ENCODE measurements at places on chromosomes 5 and 9. TPM values are rescaled to one million over a fixed set of nuclear protein-coding genes. Genes with fewer than 3 reads are reported as not detected.

GRCh38 chr5:31066655-31067328, 126.7 kb upstream of the CDH6 start:
- peak; percentile 15 for DNase-seq
- H3K27ac ChIP-seq, result no peak overlapping the region
- H3K27me3 ChIP-seq, result no peaks in the 10 kb centered on the region
- H3K36me3 ChIP-seq, result no peaks in the 10 kb centered on the region
- no peak overlapping the region for H3K4me3 ChIP-seq

DNA sequence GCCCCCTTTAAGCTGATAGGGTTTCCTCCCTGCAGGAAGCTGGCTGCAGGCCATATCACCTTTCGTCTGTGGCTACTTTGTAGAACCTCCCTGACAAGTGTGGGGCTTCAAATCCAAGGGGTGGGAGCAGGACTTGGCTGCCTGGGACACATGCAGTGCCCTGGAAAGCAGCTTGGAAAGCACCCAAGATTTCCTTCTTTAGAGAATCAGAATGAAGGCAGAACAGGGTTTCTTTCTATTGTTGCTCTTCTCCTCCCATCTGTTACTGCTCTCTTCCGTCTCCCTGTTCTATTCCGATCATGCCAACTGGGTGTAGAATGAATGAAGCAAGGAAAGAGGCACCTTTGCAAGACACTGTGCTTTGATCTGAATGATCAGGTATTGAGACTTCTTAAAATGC, 282.2 kb downstream of the MED10 start:
- no peak for DNase-seq
- H3K4me3 ChIP-seq, result no peak overlapping the region
- no peaks in the 10 kb centered on the region for H3K27me3 ChIP-seq
- H3K27ac ChIP-seq, result no peak overlapping the region
- no peaks in the 10 kb centered on the region for H3K36me3 ChIP-seq

COL15A1 gene
- total RNA-seq, result 173 TPM

DNA sequence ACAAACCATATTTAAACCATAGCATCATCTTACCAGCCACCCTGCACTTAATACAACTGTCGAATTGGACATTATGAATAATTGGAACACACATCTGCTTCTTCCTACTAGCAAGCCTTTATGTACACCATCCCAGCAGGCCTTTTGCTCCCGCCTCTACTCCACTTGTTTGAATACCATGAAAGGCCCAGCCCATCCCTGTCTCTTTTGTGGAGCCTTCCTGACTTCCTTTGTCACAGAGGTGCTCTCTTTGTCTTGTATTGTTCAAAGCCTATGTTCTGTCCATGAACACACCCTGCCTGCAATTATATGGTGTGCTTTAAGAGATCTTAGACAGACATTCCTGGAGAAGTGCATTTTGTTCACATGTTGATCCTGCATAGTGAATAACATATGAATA, 465.7 kb downstream of the DIRAS2 start:
- H3K27me3 ChIP-seq, result no peaks in the 10 kb centered on the region
- no peak overlapping the region for H3K4me3 ChIP-seq
- no peak for DNase-seq
- H3K36me3 ChIP-seq, result no peaks in the 10 kb centered on the region
- H3K27ac ChIP-seq, result no peak overlapping the region
- no peaks in the 10 kb centered on the region for H3K4me1 ChIP-seq

RUSC2 gene
- total RNA-seq, result 3.8 TPM

DNA sequence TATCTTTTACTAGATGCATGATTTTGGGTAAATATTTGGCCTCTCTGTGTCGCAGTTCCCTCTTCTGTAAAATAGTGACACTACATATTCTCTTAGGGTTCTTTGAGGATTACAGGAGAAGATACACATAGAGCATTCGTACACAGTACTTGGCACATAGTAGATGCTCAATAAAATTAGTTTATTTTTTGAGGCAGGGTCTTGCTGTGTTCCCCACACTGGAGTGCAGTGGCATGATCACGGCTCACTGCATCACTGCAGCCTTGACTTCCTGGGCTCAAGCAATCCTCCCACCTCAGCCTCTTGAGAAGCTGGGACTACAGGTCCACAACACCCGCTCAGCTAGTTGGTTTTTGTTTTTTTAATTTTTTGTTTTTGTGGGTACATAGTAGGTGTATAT, 1.6 kb downstream of the SCAI start:
- H3K4me1 ChIP-seq, result peaks cover 10% of the 10 kb centered on the region
- no peaks in the 10 kb centered on the region for H3K27me3 ChIP-seq
- H3K4me3 ChIP-seq, result no peak overlapping the region
- no peak for DNase-seq
- H3K27ac ChIP-seq, result no peak overlapping the region

DNA sequence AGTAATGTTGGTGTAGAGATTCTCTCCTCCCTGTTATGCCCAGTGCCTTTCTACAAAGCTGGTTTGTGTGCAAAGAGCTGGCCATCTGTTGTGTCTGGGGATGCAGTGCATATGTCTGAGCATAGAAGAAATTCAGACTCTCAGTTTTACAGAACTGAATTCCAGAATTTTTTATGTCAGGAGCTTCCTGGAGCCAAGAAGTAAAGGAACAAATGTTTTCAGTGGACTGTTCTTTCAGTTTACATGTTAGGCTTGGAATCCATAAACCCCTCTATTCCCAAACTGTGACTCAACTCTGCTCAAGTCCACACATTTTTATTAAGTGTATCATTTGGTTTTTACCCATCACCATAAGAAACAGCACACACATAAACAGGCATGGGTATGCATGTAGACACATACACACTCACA, 366.0 kb downstream of the BRINP1 start:
- H3K4me3 ChIP-seq, result no peak overlapping the region
- no peak for DNase-seq
- H3K36me3 ChIP-seq, result no peaks in the 10 kb centered on the region
- no peaks in the 10 kb centered on the region for H3K27me3 ChIP-seq

RANBP17 gene
- 22.3 TPM for total RNA-seq

GRCh38 chr5:66829358-66829674, 233.1 kb downstream of the MAST4 start:
- H3K27ac ChIP-seq, result peak overlapping the region; percentile 23
- H3K36me3 ChIP-seq, result no peaks in the 10 kb centered on the region
- H3K4me3 ChIP-seq, result peak overlapping the region; percentile 47
- peaks cover 17% of the 10 kb centered on the region for H3K4me1 ChIP-seq
- no peak for DNase-seq

- no peak for DNase-seq
- H3K36me3 ChIP-seq, result peaks cover 9% of the 10 kb centered on the region
- H3K27me3 ChIP-seq, result no peaks in the 10 kb centered on the region
- H3K27ac ChIP-seq, result no peak overlapping the region
- peaks cover 93% of the 10 kb centered on the region for H3K4me1 ChIP-seq
Observed at GRCh38 chr9:121183666-121184423, 17.8 kb downstream of the RAB14 start.

DNA sequence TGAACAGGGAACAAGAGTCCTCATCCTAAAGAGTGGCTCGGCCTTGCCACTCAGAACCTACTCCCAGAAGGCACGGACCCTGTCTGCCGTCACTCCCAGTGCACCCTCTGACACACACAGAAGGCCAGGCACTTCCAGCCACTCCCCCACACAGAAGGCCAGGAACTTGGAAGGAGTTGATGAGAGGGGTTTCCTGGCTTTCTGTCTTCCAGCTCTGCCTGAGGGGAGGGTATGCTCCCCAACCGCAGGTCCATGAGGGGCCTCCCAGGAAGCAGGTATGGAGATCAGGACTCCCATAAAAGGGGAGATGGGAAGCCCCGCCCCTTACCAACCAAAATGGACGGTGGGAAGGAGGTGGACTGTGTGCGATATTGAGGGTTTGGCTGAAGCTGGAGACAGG, 247.6 kb upstream of the IRX4 start:
- peaks cover 46% of the 10 kb centered on the region for H3K27me3 ChIP-seq
- no peaks in the 10 kb centered on the region for H3K36me3 ChIP-seq
- no peak overlapping the region for H3K4me3 ChIP-seq
- H3K4me1 ChIP-seq, result no peaks in the 10 kb centered on the region
- no peak overlapping the region for H3K27ac ChIP-seq

UNC5A gene
- 0.72 TPM for total RNA-seq

- no peaks in the 10 kb centered on the region for H3K4me1 ChIP-seq
- no peak overlapping the region for H3K27ac ChIP-seq
- no peak overlapping the region for H3K4me3 ChIP-seq
- H3K27me3 ChIP-seq, result no peaks in the 10 kb centered on the region
- DNase-seq, result no peak
Observed at GRCh38 chr5:127338501-127338900, 47.9 kb downstream of the MEGF10 start.

DNA sequence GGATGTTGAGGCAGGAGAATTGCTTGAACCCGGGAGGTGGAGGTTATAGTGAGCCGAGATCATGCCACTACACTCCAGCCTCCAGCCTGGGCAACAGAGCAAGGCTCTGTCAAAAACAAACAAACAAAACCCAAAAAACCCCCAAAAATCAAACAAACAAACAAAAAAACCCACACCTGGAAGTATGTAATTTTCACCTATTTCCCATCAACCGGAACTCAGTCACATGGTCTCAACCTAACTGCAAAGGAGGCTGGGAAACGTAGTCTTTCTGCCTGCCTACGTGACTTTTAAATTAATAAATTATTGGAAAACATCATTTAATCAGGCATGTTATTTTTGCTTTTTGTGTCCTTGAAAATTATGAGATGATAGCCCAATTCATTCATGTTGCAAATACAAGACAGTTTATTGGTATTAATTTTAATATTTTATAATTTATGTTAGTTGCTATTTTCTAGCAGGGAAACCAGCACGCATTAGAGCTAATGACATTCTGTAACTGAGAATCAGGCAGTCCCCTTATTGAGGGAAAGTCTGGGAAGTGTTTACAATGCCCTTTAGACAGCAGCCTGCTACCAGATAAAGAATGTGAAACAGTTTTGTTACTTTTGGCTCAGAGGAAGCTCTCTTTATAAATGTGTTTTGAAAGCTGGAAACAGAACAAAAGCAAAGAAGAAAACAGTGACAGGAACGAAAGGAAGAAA, 110.3 kb downstream of the NXNL2 start:
- no peaks in the 10 kb centered on the region for H3K36me3 ChIP-seq
- DNase-seq, result no peak
- no peak overlapping the region for H3K4me3 ChIP-seq
- H3K4me1 ChIP-seq, result no peaks in the 10 kb centered on the region
- no peaks in the 10 kb centered on the region for H3K27me3 ChIP-seq

GRCh38 chr9:97473717-97474116, 27.7 kb upstream of the TMOD1 start:
- H3K36me3 ChIP-seq, result peaks cover 48% of the 10 kb centered on the region
- H3K4me3 ChIP-seq, result no peak overlapping the region
- peaks cover 14% of the 10 kb centered on the region for H3K4me1 ChIP-seq
- H3K27ac ChIP-seq, result no peak overlapping the region
- no peaks in the 10 kb centered on the region for H3K27me3 ChIP-seq
- DNase-seq, result no peak

DNA sequence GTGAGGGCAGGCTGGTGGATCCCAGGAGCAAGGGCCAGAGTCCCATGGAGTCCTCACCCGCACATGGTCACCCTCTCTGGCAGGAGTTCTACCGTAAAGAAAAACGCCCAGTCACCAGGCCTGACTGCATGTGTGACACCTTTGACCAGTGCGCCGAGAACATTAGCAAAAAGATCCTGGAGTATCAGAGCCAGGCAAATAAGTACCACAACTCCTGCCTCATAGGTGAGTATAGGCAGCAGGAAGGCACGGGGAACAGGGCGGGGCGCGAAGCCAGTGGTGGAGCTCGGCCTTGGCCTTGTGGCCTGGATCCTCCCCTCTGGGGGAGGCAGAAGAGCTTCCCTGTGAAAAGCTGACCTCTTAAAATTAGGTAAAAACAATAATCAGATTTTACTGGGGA, 45.4 kb upstream of the TDRD7 start:
- no peaks in the 10 kb centered on the region for H3K4me1 ChIP-seq
- peaks cover 80% of the 10 kb centered on the region for H3K36me3 ChIP-seq
- no peak overlapping the region for H3K27ac ChIP-seq
- no peak overlapping the region for H3K4me3 ChIP-seq

GRCh38 chr9:95438561-95439357, 78.0 kb downstream of the PTCH1 start:
- no peak for DNase-seq
- no peak overlapping the region for H3K27ac ChIP-seq
- no peak overlapping the region for H3K4me3 ChIP-seq
- no peaks in the 10 kb centered on the region for H3K4me1 ChIP-seq
- no peaks in the 10 kb centered on the region for H3K36me3 ChIP-seq

GRCh38 chr5:177474846-177475562, 1.6 kb upstream of the DBN1 start:
- H3K27me3 ChIP-seq, result peaks cover 22% of the 10 kb centered on the region
- DNase-seq, result no peak
- H3K4me3 ChIP-seq, result no peak overlapping the region
- H3K4me1 ChIP-seq, result peaks cover 90% of the 10 kb centered on the region

ZNG1A gene
- 59.7 TPM for total RNA-seq

DNA sequence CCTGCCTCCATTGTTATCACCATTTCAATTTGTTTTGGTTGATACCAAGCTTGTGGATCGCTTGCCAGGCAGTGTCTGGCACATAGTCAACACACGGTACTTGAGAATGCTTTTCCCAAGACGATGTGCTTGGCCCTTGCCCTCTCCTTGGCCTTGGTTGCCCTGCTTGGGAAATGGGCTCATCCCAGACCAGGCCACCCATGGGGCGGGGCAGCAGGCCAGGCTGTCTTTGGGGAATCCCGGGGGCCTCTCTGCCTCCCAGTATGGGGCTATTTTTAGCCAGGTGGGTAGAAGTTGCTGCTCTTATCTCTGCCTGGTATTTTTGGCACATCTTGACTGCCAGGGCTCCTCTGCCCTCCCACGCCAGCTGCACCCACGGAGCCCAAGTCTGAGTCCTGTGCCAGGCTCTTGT, 49.9 kb downstream of the LMX1B start:
- no peak overlapping the region for H3K27ac ChIP-seq
- H3K27me3 ChIP-seq, result peaks cover 4% of the 10 kb centered on the region
- peak; percentile 70 for DNase-seq

TMEM174 gene
- total RNA-seq, result not detected

- DNase-seq, result no peak
- H3K4me1 ChIP-seq, result peaks cover 100% of the 10 kb centered on the region
- H3K4me3 ChIP-seq, result no peak overlapping the region
Observed at GRCh38 chr9:95070549-95071021, 246.9 kb downstream of the FANCC start.

DMRTA1 gene
- total RNA-seq, result 6.1 TPM

- H3K36me3 ChIP-seq, result no peaks in the 10 kb centered on the region
- H3K4me1 ChIP-seq, result peaks cover 74% of the 10 kb centered on the region
- H3K27me3 ChIP-seq, result no peaks in the 10 kb centered on the region
- peak overlapping the region; percentile 97 for H3K27ac ChIP-seq
- peak overlapping the region; percentile 95 for H3K4me3 ChIP-seq
Observed at GRCh38 chr5:154758493-154758892, 3.3 kb downstream of the LARP1 start.

CXCL14 gene
- total RNA-seq, result not detected

NUTM2G gene
- total RNA-seq, result not detected

- H3K36me3 ChIP-seq, result no peaks in the 10 kb centered on the region
- H3K27me3 ChIP-seq, result no peaks in the 10 kb centered on the region
- H3K4me1 ChIP-seq, result peaks cover 91% of the 10 kb centered on the region
- no peak overlapping the region for H3K27ac ChIP-seq
- H3K4me3 ChIP-seq, result no peak overlapping the region
Observed at GRCh38 chr9:6782981-6783380, 25.2 kb downstream of the KDM4C start.

DNAH5 gene
- total RNA-seq, result 12.5 TPM

All from stomach (tissue), 19 donors.